ENCODE measurements at places on chromosomes 5 and 9.

DNA sequence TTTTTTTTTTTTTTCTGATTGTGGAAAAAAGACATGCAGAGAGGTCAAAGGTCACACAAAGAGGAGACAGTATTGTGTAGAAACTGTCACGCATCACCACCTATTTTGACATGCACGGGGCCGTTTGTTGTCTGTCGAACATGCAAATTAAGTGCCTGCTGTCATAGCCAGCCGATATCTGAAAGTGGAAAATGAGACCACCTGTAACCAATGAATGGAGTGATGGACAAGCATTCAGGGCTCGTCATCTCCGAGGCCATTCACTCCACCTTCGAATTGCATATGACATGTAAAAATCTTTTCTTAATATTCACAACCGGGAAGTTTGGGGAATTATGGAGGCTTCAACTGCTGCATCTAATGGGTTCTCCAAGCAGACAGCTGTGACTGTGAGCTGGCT lies 512.2 kb upstream of the ADAMTS16 start:
- DNase-seq = no peak

GRCh38 chr5:172687940-172688339 lies 46.9 kb downstream of the NEURL1B start:
- DNase-seq = no peak

- DNase-seq = no peak
Observed at GRCh38 chr5:88058625-88059024, 210.0 kb downstream of the TMEM161B start.

GRCh38 chr5:56558131-56558745 lies 257.1 kb upstream of the MAP3K1 start:
- no peak for DNase-seq

GRCh38 chr9:130142641-130143040 lies 29.6 kb upstream of the NCS1 start:
- DNase-seq = no peak

DNA sequence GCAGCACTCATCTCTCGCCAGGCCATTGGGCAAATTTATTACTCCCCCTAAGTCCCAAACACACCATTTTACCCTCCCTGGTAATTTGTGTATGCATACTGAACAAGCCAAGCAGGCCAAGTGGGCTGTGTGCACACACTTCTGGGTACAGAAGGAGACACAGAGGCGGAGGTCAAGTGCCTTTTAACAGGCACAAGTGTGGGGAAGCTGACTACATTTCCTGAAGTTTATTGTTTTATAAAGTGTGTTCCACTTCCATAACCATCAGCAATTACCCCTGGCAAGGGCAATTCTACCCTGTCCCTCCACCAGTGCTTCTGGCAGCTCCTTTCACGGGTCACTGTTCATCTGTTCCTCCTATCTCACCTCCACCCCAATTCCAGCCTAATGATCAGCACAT lies 93.9 kb downstream of the SETX start:
- no peak for DNase-seq

GRCh38 chr5:4909086-4909485 lies 231.0 kb upstream of the ADAMTS16 start:
- no peak for DNase-seq

DNA sequence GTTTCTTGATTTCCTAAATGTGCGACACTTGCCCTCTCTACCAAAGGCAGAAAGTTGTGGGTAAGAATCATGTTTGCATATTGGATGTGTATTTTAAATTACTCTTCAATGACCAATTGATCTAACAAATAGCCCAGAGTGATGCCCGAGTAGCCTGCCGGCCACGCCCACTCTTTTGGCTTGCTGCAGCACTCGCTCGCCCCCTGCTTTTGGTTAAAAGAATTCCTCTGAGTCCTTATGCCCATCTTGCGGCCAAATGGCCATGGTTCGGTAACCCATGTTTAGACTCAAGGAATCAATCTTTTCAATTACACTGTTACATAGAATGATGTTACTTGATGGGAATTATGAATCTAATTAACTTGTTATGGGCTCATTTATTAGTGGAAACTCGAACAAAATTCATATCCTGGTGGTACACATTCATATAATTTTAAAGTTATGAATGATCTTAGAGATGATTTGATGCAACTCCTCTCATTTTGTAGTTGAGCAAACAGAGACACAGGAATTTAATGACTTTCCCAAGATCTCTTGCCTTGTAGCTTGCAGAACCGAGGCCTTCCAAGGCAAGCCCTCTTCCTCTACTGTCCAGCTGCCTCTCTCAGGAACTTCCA lies 36.5 kb downstream of the PPIC start:
- peak; percentile 36 for DNase-seq

DNA sequence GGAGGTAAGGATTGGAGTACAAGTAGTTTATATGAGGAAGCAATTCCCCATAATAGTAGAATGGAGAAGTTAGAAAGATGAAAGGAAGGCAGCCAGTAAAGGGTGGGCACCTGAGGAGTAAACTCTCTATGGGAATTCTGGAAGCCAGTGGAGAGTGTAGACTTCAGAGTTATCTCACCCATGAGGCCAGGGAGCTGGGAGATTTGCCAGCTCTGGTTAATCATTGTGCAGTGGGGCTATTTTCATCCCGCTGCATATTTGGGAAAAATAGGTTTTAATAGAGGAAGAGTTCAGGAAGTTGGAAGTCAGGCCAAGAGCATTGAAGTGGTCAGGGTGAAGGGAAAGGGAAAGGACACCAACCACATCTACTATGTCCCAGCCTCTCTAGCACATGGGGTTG lies 242.3 kb upstream of the BRINP1 start:
- DNase-seq = no peak

DNA sequence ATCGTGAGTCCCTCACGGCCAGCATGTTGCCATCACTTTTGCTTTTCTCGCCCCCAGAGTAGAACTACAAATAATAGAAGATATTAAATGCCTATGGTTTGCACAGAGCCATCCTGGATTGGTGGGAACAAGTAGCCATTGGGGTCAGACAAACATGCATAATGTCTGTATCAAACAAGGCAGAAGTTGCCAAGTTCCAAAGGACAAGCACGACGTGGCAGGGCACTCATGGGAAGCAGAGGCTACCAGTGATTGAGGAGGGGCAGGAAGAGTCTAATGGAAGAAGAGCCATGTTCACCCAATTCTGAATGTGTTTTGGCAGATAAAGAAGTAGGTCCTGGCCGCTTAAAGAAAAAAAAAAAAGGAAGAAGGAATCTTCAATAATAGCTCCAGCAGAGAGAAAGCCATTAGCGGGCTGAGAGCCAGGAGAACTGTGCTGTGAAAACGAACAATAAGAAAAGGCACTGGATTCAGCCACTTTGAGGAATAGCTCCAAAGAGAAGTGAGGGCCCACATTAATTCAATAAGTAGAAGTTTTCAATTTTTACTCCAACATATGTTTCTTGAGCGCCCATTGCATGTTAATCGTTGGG lies 153.7 kb upstream of the ADCY2 start:
- DNase-seq = no peak

DNA sequence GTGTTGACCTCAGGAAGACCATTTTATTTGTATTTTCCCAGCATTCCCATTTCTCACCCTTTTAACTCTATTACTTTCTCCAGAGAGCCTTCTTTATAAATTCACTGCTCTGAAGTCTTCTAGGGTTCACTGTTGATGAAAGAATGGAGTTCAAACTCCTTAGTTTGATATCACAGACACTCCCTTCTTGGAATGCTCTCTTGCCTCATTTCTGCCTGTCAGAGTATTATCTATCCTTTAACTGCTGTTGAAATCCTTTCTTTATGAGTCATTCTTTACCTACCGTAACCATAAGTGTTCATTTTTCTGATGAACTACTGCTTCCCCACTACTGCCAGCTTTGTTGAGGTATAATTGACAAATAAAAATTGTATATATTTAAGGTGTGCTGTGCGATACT lies 4.3 kb downstream of the RIC1 start:
- no peak for DNase-seq

GRCh38 chr5:123147741-123148140 lies 58.7 kb downstream of the PRDM6 start:
- DNase-seq = no peak

DNA sequence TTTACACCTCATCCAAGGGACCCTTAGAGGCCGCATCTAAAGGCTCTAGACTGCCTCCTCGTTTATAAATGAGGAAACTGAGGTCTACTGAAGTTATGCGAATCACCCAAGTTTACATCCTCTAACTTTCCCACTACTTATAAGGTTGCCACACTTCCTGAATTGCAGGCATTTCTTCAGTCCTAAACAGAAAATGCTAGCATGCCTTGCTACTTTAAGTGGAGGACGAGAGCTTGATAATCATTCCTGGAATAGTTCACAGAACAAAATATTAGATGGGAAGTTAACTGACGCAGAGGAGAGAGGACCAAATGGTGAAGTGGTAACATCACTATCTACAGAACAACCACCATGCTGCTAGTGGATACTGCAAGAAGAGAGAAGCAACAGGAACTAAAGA lies 85.8 kb downstream of the GNAQ start:
- DNase-seq = no peak

- no peak for DNase-seq
Observed at GRCh38 chr9:71725590-71726338, 42.5 kb downstream of the CEMIP2 start.

- DNase-seq = no peak
Observed at GRCh38 chr9:125747053-125747764, at the start of gene PBX3. TSS of gene PBX3 (plus strand) at chr9:125747373.

- DNase-seq = no peak
Observed at GRCh38 chr5:38871790-38872551, 26.2 kb downstream of the OSMR start.

- no peak for DNase-seq
Observed at GRCh38 chr5:169668732-169669131, 31.7 kb downstream of the DOCK2 start.

- no peak for DNase-seq
Observed at GRCh38 chr5:14465116-14465515, 116.5 kb upstream of the OTULINL start.

- DNase-seq = no peak
Observed at GRCh38 chr9:96048104-96048955, 172.8 kb downstream of the ERCC6L2 start.

GRCh38 chr5:133868946-133869518 lies 99.4 kb downstream of the C5orf15 start:
- DNase-seq = peak; percentile 38

GRCh38 chr5:151205411-151205810 lies 18.5 kb downstream of the CCDC69 start:
- DNase-seq = no peak

DNA sequence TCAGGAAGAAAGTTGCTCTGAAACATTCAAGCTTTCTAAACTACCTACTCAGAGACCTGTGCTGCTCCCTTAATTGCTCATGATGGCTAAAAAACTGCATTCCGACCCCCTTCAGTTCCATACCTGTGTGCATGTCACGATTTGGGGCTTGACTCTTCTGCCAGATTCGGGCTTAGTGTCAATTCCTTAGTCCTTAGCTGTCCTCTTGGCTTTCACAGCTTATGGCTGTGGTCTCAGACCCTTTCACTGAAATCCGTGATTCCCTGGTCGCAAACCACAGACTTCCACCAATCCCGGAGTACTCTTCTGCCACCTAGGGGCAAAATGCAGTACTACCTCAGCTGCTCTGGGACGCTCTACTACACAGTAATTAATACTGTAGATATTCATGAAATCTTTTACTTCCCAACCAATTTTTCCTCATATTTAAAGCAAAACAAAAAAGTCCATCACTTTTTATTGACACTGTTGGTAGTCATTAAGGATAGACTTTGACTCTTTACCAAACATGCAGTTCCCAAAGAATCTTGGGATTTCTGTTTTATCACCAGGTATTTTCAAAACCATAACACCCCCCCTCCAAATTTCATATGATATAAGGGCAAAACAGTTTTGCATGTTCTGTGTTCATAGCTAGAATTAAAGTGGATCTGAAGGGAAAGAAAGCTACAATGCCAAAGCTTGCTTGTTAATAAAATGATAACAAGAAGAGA lies 617.4 kb downstream of the SLCO4C1 start:
- no peak for DNase-seq

DNA sequence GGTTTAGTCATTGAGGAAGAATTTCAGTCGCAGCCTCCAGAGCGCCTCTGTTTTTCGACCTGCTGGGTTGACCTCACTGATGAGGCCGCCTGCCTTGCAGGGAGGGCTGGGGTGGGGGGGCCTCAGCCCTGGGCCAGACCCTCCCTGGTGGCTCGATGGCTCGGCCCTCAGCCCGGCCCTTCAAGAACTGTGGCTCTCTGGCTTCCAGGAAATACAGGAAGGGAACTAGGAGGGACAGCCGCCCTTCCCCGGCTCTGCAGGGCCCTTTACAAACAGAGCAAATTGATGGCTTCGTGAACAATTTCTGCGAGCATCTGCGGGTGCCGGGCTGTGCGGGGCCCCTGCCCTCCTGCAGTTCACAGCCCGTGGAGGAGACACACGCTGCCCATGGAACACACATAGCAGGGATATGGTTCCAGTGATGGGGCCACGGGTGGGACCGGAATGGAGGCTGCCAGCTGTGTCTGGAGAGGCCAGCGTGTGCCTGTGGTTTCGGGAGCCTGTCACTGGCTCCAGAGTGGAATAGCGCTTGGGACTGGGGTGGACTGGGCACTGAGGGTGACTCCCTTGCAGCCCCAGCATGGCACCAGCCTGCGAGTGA lies 39.6 kb downstream of the COL5A1 start:
- no peak for DNase-seq

DNA sequence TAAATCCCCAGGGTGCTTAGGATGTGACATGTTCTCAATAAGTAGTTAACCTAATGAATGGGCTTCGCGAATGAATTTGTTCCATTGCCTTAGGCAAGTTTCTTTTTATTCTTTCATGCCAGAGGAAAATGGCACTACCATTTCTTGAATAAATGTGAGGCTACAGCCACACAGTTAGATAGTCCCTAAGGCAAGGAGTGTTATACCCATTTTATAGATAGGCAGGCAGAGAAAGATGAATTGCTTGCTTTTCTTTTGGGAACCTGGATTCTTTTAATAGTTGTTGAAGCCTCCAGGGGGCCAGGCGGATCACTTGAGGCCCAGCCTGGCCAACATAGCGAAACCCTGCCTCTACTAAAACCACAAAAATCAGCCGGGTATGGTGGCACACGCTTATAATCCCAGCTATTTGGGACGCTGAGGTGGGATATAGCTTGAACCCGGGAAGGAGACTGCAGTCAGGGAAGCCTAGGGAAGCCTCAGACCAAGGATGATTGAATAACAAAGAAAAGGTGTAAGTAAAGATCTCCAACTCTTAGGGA lies 943 bp downstream of the NOP16 start:
- DNase-seq = no peak

DNA sequence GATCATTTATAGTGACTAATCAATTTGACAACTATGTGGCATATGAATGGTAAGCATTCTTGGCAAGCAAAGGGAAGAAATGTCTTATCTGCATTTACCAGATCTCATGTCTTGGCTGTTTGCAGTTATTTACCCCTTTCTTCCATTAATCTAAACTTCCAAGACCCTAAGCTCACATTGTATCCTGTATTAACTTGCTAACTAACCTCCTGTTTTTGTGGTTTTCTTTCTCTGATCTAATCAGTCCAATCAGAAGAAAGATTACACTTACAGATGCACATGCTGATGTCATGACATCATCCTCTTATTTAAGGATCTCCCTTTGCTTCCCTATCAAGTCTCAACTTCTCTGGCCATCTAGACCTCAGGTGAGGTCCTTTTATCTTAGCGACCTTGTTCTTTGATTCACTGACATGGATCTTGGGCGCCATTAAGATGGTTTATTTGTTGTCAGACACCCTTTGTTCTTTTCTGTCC lies 95.5 kb downstream of the F2RL2 start:
- DNase-seq = no peak

- DNase-seq = no peak
Observed at GRCh38 chr9:135049460-135049859, 38.0 kb upstream of the OLFM1 start.

GRCh38 chr9:128733256-128733655 lies 9.3 kb upstream of the ZDHHC12 start:
- DNase-seq = no peak

All from GM12864 (cell line).